ENCODE measurements at places on chromosomes 12 and 14.

DNA sequence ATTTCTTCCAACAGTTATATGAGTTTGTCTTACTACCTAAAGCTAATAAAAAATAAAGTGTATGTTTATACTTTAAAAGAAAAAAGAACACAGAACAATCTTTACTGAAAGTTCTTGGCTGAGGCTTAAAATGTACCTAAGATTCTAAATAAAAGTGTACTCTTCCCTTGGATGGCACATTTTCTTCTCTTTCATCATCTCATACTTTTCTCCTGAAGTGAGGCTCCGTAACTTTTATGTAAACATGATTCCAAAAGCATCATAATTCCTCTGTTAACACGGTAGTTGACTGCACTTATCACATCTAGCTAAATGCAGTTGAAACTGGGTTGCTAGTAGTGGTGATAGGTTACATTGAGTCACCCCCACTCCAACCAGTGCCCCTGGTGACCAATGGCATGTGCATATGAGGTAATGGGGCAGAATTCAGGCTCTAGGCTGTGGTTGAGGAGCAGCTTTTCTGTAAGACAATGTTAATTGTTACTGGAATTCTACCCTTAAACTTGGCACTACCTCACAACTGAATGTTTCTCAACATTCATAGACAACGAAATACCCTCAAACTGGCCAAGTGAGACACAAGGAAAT, 38.4 kb downstream of the WASHC3 start:
- DNase-seq, result no peak

GRCh38 chr14:95185033-95185766, 27.9 kb upstream of the DICER1 start:
- no peak for DNase-seq

DNA sequence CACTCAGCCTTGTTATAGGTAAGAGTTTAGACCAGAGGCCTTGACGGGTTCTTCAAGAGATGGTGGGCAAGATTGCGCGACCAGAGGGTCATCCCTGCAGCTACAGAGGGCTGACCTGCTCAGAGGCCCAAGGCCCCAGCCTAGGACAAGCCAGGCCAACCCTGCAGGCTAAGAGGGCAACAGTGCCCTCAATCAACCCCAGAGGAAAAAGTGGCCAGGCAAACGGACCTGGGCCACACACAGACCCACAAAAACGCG, 1.3 kb downstream of the SSH1 start:
- no peak for DNase-seq

- no peak for DNase-seq
Measured at GRCh38 chr12:120366845-120367232, 2.1 kb downstream of the MSI1 start.

GRCh38 chr12:66049538-66050282, 80.8 kb downstream of the LLPH start:
- DNase-seq, result no peak

GRCh38 chr14:37697489-37698121, 102.2 kb downstream of the TTC6 start:
- DNase-seq, result no peak

Data from CD8-positive, alpha-beta memory T cell (primary cell).